ENCODE measurements at places on chromosomes 13 and 19.

DNA sequence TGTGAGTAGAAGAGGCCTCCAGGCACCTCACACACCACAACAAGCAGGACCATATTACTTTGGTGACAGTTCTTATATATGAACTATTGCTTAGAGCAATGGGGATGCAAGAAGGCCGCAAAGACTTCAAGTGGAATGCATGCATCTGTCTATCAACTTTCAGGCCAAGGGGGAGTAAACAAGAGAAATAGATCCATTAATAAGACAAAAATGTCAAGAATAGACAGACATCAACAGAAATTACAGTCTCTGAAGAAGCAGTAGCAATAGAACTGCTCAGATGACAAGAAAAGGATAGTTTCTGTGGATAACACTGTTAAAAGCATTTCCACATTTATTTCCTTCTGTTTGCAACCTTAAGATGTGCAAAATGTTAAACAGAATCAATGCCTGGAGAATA is 1057.7 kb downstream of the UQCRFS1 start:
- DNase-seq, result no peak

GRCh38 chr13:41548910-41549309 is 91.6 kb downstream of the RGCC start:
- DNase-seq, result no peak

- peak; percentile 67 for DNase-seq
Observed at GRCh38 chr19:42255766-42256745, 1.1 kb upstream of the ERF start.

- DNase-seq, result no peak
Observed at GRCh38 chr13:32659736-32660135, 73.5 kb downstream of the PDS5B start.

DNA sequence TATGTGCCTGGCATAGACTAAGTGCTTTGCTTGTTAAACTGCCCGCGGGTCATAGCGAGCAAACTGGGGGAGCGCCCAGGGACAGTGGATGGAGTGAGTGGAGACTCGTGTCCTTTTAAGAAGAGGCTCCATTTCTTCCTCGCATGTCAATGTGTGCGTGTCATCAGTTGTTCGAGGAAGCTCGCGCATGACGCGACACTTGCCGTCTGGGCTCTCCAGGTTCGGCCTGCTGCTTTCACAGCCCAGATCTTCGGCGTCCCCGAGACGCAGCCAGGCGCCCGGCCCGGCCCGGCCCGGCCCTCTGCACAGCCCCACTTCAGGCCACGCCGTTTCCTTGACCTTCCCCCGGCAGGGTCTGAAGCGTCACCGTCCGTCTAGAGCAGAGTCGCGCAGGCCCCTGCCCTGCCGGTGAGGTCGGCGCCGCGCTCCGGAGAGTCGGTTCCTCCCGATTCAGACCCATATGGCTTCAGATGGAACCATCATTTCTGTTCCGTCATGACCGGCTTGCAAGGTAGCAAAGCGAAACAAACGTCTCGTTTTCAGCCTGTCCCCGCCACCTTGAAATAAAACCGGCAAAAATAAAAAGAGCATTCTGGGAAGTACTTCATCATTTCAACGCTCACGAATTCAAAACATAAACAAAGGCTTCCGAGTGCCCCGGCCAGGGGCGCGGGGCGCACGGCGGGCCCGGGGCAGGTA is 599 bp upstream of the ARHGEF7 start:
- no peak for DNase-seq

DNA sequence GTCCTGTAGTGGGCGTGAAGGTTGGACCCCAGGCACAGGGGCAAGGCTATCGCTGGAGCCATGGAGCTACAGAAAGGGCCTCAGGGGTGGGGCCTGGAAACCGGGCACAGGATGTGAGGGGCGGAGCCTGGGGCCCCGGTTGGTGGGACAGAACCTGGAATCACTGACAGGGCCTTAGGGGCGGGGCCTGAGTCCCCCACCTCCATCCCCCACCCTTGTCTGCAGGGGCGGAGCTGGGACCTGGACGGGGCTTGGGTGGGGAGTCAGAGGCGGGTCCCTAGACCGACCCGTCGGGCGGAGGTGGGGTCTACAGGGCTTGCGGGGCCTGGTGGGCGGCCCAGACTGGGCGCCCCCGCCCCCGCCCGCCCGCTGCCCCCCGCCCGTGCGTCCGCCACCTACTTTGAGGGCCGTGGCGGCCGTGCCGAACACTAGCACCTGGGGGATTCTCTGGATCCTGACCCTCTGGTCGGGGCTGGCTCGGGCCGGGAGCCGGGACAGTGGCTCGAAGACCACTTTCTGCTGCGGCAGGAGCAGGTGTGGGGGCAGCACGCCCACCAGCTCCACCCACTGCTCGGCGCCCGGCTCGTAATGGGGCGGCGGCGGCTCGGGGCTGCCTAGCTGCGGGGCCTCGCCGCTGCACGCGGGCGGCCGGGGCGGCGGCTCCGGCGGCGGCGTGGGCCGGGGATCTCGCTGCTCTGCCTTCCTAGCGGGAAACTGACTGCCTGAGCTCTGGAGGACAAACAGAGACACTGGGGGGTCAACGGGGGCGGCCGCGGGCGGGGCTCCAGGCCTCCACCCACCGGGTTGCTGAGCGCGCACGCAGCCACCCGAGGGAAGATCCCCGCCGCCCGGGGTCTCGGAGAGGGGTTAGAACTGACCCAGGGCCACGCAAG is 26.3 kb downstream of the DCAF15 start:
- DNase-seq, result no peak

DNA sequence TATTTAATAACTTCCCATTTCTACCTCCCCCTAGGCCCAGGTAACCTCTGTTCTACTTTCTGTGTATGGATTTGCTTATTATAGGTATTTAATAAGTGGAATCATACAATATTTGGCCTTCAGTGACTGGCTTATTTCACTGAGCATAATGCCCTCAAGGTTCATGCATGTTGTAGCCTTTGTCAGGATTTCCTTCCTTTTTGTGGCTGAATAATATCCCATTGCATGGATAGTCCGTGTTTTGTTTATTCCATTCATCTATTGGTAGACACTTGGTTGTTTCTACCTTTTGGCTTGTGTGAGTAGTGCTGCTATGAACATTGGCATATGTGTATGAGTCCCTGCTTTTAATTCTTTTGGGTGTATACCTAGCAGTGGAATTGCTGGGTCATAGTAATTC is 9.4 kb downstream of the HNRNPM start:
- DNase-seq, result no peak
